Endothelial cell of umbilical vein (primary cell): ENCODE measurements at places on chromosomes 2 and 18. TPM values are rescaled to one million over a fixed set of nuclear protein-coding genes. Genes with fewer than 3 reads are reported as not detected.
A peak's percentile ranks its signal among the peaks of the same experiment; 100 is the strongest.

- peak; percentile 92 for DNase-seq
These were observed 250.0 kb downstream of the TCF4 start for GRCh38 chr18:55337908-55338521.

DNA sequence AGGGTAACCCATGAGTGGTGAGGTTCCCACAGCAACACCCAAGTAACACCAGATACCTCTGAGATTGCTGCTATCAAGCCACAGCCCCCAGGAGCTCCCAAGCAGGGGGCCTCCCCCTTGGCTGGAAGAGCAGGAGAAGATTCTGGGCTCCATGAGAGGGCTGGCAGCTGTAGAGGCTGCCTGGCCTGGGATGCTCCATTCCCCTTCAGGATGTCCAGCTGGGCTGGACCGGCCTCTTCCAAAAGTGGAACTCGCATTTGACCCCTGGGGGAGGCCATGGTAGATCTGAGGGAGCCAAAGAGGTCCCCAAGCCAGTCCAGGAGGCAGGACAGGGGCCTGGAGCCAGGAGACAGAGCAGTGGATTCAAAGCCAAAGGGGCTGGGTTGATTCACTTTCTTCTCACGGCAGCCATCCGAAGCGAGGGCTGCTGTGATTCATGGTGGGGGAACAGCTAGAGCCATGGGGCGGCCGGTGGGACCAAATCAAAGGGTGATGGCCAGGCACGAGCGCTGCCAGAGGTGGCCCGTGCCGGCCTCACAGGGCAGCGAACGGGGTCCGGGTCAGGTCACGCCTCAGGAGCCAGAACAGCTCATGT lies 95.3 kb upstream of the ID2 start:
- DNase-seq: no peak

DNA sequence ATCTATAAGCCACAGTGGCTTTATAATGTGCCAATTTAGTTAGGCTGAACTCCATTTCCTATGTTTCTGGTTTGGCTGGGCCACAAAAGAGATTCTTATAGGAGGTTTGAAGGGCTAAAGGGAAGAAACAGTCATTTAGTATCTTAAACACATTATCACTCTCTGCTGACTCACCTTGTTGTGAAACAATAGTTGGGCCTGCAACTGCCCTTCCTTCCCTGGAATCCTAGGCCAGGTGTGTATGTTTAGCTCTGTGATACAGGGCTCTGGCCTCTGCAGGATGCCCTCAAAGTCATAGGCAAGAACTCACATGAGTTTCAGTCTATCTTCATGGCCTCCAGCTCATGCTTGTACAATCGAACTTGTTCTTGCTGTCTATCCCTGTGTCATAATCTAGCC lies 400.0 kb upstream of the CELF4 start:
- DNase-seq: no peak

DNA sequence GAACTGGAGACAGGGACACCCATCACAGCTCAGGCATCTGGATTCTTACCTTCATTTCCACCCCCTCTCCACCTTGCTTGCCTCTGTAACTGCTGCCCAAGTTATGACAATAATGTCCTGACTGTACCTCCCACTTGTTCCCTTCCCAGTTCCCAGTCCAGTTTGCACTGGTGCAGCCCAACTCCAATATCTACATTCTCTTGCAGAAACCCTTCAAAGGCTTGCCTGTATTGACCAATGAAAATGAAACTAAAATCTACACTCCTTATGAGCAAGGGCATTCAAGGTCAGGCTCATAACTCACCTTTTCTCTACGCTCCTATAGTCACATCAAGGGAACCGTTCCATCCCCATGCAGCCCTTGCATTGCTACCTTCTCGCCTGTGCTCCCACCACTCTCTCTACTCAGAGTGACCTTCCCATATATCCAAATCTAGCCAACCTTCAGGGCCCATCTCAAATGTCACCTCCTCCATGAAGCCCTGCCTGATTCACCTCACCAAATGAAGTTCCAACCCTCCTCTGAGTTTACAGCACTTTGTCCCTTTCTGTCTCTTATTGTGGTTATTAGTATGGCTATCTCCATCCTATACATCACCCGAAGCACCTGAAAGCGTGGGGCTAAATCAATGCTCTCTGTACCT lies 219.0 kb downstream of the ALPK2 start:
- no peak for DNase-seq

DNA sequence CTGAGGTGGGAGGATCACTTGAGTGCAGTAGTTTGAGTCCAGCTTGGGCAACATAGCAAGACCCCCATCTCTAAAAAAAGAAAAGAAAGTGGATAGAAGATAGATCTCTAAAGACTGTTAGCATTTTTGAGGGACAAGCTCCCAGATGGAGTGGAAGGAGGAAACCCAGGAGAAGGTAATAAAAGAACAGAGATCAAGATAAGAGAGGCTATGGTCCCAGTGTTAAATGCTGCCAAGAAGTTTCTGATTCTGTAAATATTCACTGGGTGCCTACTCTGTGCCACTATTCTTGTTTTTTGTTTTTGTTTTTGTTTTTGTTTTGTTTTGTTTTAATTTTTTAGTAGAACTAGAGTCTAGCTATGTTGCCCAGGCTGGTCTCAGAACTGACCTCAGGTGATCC lies 26.2 kb downstream of the FZD5 start:
- DNase-seq: no peak

GRCh38 chr18:76392349-76392748 lies 102.7 kb downstream of the ZNF516 start:
- DNase-seq: no peak

- DNase-seq: no peak
These were observed 509.6 kb upstream of the TCF4 start for GRCh38 chr18:56097621-56098020.

GRCh38 chr18:22847392-22847791 lies 85.7 kb upstream of the RBBP8 start:
- no peak for DNase-seq

- DNase-seq: no peak
These were observed 393.9 kb upstream of the SLC14A2 start for GRCh38 chr18:45221363-45221762.

DNA sequence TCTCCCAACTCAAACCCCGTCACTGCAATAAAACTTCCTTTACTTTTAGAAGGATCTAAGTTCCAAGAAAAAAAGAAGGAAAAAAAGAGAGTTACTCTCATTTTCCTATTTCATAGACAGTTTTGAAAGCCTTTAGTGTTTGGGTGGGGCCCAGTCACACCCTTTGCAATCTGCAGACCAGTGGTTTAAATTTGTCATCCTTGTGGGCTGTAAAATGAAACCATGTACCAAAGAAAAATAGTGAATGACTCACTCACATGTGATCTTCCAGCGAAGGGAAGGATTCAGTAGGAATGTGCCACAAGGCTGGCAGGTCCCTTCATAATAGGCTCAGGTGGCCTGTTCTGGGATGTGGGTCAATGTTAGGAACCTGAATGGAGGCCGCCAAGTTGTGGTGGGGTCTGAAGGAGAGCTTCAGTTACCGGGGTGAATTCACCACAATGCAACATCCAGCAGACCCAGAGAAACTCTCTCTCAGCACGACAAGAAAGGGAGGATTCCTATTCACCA lies 28.3 kb downstream of the ANXA4 start:
- peak; percentile 61 for DNase-seq

DNA sequence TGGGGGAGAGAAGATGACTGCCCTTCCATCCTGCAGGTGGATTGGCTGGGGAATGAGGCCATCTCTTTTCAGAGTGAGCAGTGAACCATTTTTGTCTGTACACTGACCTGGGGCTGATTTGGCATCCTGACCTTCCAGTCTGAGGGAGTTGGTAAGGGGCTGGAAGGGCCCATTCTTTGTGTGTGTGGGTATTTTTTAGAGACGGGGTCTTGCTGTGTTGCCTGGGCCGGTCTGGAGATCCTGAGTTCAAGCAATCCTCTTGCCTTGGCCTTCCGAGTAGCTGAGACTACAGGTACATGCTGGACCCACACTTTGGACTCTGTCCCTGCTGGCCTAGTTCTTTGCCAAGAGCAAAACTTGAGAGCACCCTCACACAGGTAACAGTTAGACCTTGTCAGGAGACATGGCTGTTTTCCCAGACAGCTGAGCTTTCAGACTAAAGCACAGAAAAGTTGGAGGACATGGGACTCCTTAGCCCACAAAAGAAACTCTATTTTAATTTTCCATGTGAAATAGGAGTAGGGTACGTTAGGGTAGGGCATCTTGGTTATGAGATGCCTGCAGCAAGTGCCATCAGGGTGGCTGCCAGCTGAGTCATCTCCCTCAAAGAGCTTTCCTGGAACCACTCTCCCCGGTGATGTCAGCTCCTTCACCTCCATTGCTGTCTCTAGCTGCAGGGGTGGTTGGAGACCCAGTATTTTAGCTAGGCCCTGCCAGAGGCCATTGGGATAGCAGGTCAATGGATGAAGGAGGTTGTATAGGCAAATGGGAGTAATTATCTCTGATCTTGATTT lies 60.7 kb downstream of the DGKD start:
- DNase-seq: no peak

- DNase-seq: peak; percentile 76
These were observed 188.1 kb downstream of the ZEB2 start for GRCh38 chr2:144331674-144332355.

DNA sequence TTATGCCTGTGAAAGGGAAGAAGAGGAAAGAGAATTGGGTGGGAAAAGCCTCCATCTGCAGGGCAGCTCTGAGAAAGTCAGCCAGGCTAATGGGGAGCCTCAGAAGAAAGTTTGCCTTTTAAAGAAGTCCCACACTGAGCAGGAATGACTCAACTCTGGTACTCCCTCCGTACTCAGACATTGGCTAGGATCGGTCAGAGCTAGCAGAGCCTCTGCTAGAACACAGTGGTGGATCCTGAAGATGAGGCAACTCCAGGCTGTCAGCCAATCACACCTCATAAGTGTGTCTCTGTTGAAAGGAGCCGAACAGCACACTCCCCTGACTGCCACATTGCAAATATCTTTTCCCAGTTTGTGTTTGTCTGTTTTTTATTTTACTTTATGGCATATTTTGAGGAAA lies 96.9 kb downstream of the HNRNPLL start:
- DNase-seq: no peak

- DNase-seq: no peak
These were observed 5.2 kb upstream of the SPAST start for GRCh38 chr2:32058130-32058529.

GRCh38 chr2:25615920-25616319 lies 57.5 kb downstream of the DTNB start:
- DNase-seq: peak; percentile 54

GRCh38 chr2:238847841-238848690 lies at the start of gene TWIST2:
TSS of gene TWIST2 (plus strand) at chr2:238848085. CDS start at chr2:238848216, 131 bp downstream.
- DNase-seq: peak; percentile 50

- DNase-seq: no peak
These were observed 4.6 kb downstream of the C2orf81 start for GRCh38 chr2:74416778-74417177.

DNA sequence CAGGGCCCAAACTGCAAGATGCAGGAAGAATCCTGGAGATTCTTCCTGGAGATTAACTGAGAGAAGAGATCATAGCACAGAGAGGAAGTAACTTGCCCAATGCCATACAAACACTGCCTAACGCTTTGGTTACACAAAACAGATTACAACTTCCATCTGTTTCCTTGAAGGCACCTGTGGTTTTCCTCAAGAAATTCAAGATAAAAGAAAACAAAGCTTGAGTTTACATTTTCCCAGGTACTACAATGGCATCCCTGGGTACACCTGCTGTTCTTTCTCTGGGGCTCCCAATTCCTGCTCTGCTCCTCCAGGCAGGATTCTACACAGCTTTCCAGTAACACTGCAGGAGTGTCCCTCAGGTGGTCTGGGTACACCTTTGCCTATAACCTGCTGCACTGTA lies 781.9 kb upstream of the ID2 start:
- no peak for DNase-seq

DNA sequence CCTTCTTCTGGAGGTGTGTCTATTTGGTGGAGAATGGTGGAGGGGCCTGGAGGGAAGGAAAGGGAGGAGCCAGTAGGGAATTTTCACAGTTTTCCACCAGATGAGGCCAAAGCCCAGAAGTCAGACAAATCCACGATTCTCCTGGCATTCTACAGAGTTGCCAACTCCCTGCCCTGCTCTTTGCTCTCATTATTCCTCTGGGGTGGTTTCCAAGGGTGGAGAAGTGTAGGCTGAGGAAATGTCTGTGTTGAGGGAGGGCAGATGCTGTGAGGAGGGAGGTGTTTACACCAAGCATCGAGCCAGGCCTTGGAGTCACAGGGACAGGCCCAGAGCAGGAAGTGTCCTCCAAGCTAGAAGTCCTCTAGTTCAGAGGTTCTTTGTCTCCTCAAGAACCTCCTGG lies 124.1 kb upstream of the LGALSL start:
- peak; percentile 57 for DNase-seq

DNA sequence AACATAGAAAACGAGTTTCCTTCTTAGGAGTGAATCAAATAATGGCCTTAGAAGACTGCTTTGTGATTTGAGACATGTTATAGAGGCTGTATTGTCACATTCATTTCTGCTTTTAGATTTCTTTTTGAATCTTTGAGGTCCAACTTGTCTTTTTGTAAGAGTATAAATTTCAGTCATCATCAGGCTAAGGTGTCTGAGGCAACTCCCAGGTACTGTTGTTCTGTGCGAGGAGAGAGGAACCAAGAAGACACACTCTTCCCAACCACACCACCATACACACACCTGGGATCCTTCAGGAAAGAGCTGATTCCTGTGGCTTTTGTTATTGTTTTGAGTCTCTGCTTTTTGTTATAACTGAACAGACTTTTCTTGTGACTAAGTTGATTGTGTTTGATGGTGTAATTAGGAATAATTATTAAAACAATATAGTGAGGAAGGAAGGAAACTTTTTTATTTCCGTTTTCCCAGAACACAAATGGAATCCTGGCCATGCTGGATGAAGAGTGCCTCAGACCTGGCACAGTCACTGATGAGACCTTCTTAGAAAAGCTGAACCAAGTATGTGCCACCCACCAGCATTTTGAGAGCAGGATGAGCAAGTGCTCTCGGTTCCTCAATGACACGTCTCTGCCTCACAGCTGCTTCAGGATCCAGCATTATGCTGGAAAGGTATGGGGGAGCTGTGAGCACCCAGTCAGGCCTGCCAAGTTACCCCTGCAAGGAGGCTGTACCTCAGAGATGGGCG lies 140.4 kb downstream of the MYO1B start:
- peak; percentile 77 for DNase-seq

Gene CFC1
- not detected in 2 replicates for polyA plus RNA-seq

Gene RIT2
- not detected in 2 replicates for polyA plus RNA-seq

Gene PKP4
- polyA plus RNA-seq: 28.3 and 35.4 TPM in 2 replicates

Gene CABYR
- polyA plus RNA-seq: 3.9 and 6.1 TPM in 2 replicates

Gene ITGB6
- 0.03 and 0.05 TPM in 2 replicates for polyA plus RNA-seq

Gene PRSS56
- polyA plus RNA-seq: not detected in 2 replicates

Gene SLC30A3
- polyA plus RNA-seq: 63.9 and 79.9 TPM in 2 replicates

Gene DAPL1
- polyA plus RNA-seq: not detected in 2 replicates

Gene CNGA3
- polyA plus RNA-seq: not detected in 2 replicates

Gene SGPP2
- polyA plus RNA-seq: not detected in 2 replicates
